Glutamatergic neuron (in vitro differentiated cells): ENCODE measurements at places on chromosomes 5 and 9. TPM values are rescaled to one million over a fixed set of nuclear protein-coding genes. Genes with fewer than 3 reads are reported as not detected.

GRCh38 chr9:100308965-100309564 is 43.7 kb downstream of the TEX10 start:
- H3K4me3 ChIP-seq, result no peak overlapping the region
- peaks cover 18% of the 10 kb centered on the region for H3K36me3 ChIP-seq
- DNase-seq, result no peak
- H3K27ac ChIP-seq, result no peak overlapping the region
- peaks cover 9% of the 10 kb centered on the region for H3K4me1 ChIP-seq

DNA sequence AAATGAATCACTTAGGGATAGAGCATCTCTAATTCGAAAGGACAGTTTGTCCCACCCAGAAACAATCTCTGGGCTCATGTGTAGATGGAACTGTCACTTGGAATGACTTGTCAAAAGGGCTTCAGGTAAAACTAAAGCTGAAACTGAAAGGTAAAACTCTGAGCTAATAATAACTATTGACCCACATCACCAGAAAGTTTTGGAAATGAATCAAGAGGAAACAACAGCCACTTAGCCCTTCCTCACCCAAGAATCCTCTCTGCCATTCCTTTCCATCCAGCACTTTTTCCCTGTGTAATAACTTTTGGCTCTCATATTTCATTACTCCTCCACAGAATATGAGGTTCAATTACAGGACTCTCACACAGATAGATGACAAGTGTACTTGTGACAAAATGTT is 14.0 kb upstream of the GLRX start:
- peaks cover 7% of the 10 kb centered on the region for H3K36me3 ChIP-seq
- H3K4me3 ChIP-seq, result no peak overlapping the region
- peaks cover 3% of the 10 kb centered on the region for H3K27me3 ChIP-seq

GRCh38 chr9:115234094-115234493 is 116.1 kb upstream of the TNC start:
- H3K27me3 ChIP-seq, result peaks cover 3% of the 10 kb centered on the region
- DNase-seq, result no peak

DNA sequence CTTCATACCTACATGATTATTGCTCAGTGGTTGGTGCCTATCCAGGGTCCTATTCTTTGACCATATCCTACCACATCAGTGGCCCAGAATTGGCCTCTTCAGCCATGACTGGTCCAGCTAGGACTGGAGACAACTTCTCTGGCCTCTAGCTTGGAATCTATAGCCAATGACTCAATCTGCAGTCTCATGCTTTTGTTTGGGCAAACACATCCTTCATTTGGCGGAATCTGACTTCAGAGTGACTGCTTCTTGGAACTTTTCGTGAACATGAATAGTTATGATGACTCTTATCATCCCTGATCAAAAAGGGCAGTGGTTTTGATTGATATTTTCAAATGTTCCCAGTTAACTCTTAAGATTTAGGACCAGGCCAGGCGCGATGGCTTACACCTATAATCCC is 134.1 kb downstream of the PAPPA start:
- H3K27ac ChIP-seq, result no peak overlapping the region
- peaks cover 13% of the 10 kb centered on the region for H3K4me1 ChIP-seq
- no peaks in the 10 kb centered on the region for H3K27me3 ChIP-seq
- no peak overlapping the region for H3K4me3 ChIP-seq
- DNase-seq, result no peak
- no peaks in the 10 kb centered on the region for H3K36me3 ChIP-seq

GRCh38 chr5:126235628-126236027 is 187.6 kb upstream of the GRAMD2B start:
- H3K27me3 ChIP-seq, result no peaks in the 10 kb centered on the region
- no peak overlapping the region for H3K27ac ChIP-seq
- DNase-seq, result no peak
- H3K4me3 ChIP-seq, result no peak overlapping the region

DNA sequence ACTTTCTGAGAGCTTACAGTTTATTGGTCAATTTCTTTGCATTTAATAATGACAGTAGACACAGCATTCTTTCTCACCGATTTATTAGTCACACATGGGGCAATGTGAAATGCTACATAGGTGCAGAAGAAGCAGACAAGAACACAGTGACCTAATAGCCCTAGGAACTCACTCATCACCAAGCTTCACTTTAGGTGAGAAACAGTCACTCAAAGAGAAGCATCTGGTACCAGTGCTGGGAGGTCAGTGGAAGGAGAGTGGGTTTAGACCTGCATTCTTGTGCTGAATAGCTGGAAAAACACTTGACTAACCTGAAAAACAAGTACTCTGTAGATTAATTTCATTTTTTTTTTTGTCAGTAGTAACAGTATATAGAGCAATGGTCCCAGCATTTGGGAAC is 179.6 kb downstream of the GRIA1 start:
- no peaks in the 10 kb centered on the region for H3K4me1 ChIP-seq
- DNase-seq, result no peak
- H3K27ac ChIP-seq, result no peak overlapping the region
- H3K27me3 ChIP-seq, result no peaks in the 10 kb centered on the region
- no peak overlapping the region for H3K4me3 ChIP-seq

DNA sequence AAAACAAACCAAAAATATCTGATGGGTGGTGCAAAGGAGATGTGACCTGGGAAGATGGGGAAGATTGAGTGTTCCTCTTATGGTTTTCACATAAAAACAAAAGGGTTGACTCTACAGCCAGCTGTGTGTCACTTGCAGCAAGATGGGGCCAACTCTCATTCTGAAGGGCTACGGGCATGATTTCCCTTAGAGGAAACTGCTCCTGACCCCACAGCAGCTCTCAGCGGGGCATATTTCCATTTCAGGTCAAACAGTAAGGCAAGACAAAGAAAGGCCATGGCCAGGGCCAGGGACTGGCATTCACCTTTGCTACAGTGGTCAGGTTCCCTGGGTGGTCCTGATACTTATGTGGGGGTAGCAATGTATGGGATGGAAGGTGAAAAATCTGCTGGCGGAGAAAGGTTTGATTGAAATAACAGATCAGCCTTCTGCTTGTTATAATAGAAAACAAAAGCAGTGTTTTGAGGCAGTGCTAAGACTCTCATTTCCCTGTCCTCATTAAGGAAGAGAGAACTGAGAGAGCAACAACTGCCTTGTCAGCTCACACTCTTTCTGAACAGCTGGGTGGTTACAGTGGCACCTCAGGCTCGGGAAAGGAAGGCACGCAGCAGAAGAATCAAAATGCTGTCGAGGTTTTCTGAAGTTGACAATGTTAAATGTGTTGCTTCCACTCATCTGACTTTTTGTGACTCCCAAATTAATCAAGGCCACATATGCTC is 120.7 kb upstream of the PCA3 start:
- DNase-seq, result no peak
- H3K27me3 ChIP-seq, result peaks cover 5% of the 10 kb centered on the region
- no peaks in the 10 kb centered on the region for H3K4me1 ChIP-seq
- H3K4me3 ChIP-seq, result no peak overlapping the region

ZNF169 gene
- total RNA-seq, result 4.9 TPM

MXD3 gene
- total RNA-seq, result 17.3 TPM

C9orf50 gene
- 0.56 TPM for total RNA-seq

AGXT2 gene
- not detected for total RNA-seq
